ENCODE measurements at places on chromosomes 13 and 19.

GRCh38 chr19:48645620-48646000, 377 bp downstream of the CA11 start:
- no peak for DNase-seq

DNA sequence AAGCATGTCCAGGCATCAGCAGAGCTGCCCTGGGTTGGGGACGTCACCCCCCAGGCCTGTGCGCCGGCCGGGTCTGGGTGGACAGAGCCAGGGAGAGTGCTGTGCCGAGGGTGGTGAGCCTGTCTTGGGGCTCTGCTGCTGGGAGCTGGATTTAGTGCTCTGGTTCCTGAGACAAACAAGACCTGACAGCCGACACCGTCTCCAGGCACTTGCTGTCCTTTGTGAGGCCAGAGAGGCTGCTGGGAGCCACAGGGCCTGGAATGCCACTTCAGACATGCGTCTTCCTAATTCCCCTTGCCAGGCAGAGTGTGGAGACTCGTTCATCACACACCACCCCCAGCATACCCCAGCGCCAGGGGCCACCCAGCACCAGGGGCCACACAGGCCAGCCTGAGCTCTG, 165.8 kb downstream of the KDM4B start:
- DNase-seq, result no peak

DNA sequence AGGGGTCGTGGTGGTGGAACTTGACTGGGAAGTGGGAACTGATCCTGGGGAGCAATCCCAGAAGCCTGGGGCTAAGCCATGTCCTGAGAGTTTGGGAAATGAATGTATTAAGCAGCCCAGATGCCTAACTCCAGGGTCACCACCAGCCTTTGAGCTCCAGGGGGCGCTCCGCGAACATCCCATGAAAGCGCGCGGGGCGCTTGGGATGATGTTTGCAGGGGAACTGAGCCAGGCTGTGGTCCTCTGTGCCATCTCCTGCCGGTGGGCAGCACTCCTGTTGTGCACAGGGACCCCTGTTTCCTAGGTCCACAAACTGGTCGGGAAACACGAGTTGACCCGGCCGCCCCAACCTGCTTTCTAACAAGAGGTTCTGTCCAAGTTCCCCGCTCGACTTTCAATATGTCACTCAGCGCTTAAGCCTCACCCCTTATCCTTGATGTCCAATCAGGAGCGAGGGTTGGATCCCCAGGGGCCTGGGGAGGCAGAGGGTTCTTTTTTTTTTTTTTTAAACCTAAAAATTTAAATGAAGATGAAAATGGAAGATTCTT, 14.4 kb downstream of the LEUTX start:
- peak; percentile 81 for DNase-seq

DNA sequence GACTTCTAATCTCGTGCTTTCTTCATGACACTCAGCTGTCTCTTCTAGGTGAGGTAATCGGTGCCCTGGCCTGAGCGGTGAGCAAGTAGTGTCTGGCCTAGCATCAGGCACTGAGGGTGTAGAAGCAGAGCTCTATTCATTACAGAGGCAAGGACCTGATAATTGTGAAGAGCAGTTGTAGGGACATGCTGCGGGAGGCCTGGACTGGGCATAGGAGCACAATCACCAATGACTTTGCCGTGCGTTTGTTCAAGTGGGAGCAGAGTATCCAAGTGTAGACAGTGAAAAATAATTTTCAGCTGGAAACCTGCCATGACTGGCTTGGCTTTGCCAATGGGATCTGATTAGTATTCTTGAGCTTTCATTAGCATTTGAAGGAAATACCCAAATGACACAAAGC, 32.1 kb upstream of the DCLK1 start:
- no peak for DNase-seq

DNA sequence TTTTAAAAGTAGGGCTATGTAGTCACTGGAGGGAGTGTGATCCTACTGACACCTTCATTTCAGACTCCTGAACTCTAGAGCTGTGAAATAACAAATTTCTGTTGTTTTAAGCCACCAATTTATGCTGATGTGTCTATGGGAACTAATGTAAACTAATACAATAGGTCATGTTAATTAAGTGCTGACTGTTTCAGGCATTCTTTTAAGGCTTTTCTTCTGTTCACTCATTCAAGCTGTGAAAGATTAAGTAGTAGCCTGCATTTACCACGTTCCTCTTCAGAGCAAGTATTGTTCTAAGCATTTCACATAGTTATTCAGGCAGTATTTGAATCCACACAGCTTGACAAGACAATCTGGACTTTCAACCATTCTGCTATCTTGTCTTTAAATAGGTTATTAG, 1135.0 kb downstream of the SLITRK1 start:
- no peak for DNase-seq

GRCh38 chr19:55066107-55066709, 3.3 kb upstream of the RDH13 start:
- no peak for DNase-seq

- no peak for DNase-seq
Observed at GRCh38 chr13:98584668-98585397, 7.9 kb upstream of the STK24 start.

DNA sequence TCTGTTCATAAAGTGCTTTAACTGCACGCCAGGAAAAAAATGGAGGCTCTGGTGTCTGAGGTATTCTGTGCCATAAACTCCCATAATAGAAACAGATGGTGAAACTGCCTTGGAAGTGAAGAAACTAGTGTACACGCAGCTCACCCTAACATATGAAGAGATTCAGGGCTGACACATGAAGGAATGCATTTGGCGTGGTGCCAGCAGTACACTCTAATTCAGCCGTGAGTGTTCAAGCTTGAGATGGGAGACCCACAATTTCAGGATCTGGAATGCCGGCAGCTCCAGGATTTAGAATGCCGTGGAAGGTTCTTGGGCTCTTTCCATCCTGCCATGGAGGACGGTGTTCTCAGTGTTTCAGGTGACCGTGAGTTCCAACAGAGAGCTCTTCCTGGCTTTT, 478.4 kb downstream of the TSHZ3 start:
- DNase-seq, result no peak

DNA sequence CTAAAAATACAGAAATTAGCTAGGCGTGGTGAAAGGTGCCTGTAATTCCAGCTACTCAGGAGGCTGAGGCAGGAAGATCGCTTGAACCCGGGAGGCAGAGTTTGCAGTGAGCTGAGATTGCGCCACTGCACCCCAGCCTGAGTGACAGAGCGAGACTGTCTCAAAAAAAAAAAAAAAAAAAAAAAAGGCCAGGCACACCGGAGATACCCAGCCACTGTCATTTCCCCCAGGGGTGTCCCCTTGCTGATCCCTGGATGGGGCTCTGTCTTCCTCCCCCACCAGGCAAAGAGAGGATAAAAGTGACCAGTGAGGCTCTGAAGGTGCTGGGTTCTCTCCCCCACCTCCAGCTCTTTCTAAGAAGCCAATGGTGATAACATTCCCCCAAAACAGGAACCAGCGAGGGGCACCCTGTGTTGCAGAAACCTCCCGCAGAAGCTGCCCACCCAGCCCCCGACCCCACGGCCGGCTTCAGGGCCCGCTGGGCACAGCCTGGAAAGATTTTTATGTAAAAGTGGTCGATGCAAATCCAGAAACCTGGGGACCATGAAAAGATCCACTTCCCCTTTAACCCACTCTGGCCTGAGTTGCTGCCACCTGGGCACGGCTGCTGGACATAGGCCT, 61.4 kb upstream of the KLF2 start:
- DNase-seq, result no peak

DNA sequence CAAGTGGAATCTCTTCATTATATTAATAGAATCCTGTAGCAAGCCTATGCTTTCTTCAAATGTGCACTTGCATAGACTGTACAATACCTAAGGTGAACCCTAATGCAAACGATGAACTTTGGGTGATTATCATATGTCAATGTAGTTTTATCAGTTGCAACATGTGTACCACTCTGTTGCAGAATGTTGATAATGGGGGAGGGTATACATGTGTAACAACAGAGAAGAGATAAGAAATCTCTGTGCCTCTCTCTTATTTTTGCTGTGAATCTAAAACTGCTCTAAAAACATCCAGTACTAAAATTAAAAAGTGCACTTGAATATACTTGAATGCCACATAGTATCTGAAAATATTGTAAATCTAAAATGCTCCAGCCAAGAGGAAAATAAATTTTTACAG, 820.8 kb upstream of the MIR17HG start:
- DNase-seq, result no peak

DNA sequence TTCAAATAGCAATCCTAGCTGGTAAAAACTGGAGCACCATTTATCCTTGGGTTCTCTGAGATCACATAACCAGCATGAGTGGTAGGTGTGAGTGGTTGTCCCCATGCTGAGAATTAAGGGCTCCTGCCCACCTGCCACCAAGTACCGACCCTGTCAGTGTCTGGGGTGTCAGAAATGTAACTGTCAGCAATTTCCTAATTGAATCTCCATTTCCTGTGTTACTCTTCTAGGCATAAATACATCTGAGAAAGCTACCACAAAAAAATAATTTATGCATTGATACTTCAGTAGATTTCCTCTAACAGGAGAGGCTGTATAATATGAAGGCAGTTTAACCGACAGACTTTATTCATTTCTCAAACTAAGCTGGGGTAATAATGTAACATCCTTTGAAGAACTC, 25.1 kb downstream of the CPB2 start:
- no peak for DNase-seq

DNA sequence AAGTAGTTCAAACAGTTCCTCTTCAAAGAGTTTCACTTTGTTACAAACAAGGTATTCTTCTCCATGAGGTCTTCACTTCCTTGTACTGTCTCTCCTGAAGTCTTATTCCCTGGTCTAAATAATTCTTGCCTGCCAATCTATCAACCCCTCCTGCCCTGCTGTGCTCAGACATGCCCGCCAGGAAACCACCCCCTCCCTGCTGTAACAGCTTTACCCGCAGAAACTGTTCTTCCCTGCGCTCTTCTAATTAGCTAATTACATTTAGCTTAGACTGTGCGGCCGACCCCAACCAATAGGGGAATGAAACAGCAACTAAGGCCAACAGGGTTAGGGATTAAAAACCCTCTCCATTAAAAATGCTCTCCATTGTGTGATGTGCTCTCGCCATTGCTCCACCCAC, 46.7 kb downstream of the ZNF846 start:
- DNase-seq, result no peak

GRCh38 chr19:9875796-9876195, 40.7 kb downstream of the PIN1 start:
- DNase-seq, result no peak

- no peak for DNase-seq
Observed at GRCh38 chr19:41298348-41298964, 11.5 kb upstream of the CCDC97 start.

DNA sequence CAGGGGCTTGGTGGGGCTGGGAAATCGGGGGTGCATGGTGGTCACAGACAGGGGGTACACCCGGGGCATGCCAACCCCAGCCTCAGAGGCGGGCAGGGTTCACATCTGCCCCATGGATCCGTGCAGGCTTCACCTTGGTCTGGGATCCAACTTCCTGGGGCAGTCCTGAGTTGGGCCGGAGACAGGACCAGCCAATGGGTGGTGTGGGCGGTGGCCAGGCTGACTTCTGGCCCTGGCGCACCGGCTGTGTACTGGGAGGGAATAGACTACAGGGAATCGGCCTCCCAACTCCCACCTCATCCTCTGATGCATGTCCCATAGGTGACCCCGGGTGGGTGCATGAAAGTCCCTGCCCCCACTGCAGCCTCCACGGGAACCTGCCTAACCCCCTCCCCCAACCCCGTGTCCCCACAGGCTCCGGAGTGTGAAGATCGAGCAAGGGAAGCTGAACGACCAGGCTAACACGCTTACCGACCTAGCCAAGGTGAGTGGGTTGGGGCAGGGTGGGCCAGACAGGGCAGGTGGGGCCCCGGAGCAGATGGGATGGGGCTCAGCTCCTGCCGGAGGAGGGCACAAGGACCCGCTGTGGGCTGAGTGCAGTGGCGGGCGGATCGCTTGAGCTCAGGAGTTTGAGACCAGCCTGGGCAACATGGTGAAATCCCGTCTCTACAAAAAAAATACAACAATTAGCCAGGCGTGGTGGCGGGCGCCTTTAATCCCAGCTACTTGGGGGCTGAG, 14.7 kb upstream of the ARRDC2 start:
- DNase-seq, result no peak

DNA sequence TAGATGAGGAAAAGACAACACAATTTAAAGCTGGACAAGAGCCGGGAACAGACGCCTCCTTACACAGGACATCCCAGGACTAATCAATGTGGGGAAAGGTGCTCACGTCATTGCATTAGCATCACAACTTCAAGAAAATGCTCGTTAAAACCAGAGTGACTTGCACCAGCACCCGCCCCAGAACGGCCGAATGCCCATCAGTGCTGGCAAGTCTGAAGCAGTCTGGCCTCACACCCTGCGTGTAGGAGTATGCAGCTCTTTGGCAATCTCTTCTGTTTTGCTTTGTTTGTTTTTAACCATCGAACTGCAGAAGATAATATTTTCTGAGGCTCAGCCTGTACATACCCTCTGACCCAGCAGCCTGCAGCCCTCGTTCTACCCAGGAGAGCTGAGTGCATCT, 44.8 kb upstream of the LDLR start:
- DNase-seq, result no peak

DNA sequence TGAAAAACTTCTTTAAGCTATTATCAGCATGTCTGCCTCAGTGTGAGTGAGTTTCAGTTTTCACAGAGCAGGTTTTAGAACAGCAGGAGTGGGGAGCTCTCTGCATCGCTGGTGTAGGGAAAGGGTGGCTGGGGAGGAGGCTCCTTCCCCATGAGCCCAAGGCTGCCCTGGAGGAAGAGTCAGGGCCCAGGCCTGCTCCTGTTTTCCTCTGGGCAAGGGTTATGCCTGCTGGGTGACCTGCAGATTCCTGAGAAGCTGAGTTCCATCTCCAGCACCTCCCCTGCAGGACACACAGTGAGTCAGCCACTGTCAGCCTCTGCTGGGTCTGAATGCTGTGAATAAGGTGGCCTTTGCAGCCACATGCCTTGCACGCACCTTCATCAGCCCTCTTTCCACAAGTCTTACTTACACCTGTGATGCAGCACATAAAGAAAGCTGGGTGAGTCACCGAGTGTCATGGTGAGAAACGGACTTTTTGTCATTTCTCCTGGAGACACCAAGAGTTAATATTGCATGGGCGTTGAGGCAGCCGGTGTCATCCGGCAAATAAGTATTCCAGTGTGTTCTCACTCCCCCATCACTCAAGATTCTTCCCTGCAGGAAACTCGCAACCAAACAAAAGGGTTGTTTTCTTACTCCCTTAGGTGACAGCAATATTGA, 186.4 kb upstream of the KL start:
- DNase-seq, result no peak

GRCh38 chr13:47632311-47632710, 368.8 kb downstream of the SUCLA2 start:
- no peak for DNase-seq

GRCh38 chr13:73935991-73936390, 198.2 kb downstream of the KLF12 start:
- DNase-seq, result no peak

DNA sequence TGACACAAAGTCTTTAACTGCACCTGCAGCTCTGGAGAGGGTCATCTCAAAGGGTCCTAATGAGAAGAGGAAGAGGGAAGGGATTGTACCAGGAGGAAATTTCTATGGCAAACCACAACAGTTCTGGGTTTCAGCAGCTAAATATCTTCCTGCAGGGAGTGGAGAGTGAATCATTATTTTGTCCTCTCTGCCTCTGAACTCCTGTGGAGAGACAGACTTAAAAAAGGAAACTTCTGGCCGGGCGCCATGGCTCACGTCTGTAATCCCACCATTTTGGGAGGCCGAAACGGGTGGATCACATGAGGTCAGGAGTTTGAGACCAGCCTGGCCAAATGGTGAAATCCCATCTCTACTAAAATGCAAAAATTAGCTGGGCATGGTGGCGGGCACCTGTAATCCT, 16.9 kb upstream of the C1QTNF9 start:
- DNase-seq, result no peak

All from type B pancreatic cell (in vitro differentiated cells).